ENCODE measurements at places on chromosomes 1 and 21.

DNA sequence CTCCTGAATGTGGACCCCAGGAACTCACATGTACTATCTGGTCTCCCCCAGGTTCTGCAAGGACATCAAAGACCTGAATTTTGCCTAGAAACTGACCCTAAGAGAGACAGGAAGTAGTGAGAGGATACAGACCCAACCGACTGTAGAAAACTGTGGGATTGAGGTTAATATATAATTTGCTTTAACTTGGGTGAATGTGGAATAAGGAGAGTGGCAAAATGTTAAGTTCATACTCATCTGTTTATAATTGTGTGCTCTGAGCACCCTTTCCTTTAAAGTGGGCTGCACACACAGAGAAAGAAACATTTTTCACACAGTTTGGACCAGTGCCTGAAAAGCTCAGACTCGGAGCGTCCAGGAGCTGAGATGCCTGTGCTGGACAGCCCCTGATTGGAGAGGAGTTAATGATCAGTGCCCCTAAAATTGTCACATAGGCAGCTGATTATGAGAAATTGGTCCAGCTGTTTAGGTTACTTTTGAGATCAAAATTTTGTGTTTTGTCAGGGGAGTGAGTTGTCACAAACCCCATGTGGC is 37.2 kb downstream of the ROR1 start:
- no peak for DNase-seq

- no peak for DNase-seq
These were observed 3.0 kb downstream of the VASH2 start for GRCh38 chr1:212953321-212953720.

DNA sequence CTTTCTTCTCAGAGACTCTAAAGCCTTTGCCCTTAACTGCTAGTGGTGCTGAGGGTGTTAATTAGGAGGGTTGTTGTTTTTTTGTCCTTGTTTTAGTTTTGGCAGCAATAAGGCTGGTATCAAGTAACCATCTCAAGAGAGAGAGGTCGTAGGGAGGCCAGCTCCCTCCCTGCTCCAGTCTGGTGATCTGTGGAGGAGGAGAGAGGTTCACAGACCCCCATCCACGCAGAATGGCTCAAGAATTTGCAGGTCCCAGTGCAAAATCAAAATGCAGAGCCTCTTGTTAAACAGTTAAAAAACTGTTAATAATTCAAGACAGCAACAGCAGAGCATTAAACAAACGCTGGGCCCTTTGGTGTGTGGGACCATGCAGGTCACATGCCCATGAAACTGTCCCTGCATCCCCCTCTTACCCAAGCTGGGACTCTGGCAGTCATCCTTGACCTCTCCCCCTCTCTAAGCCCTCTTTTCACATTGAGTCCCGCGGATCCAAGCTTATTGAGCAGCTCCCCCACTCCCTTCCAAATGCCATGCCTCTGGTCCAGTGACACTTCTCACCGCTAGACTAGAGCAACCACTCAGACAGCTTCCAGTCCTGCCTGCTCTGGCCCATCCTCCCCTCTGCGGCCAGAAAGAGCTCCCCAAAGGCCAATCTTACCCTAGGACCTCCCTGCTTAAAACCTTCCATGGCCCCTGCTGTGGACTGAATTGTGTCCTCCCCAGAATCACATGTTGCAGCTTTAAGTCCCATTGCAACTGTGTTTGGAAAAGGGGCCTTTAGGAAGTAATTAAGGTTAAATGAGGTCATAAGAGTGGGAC is 47.7 kb upstream of the RPL11 start:
- DNase-seq, result no peak

- no peak for DNase-seq
These were observed 46.3 kb downstream of the CASQ2 start for GRCh38 chr1:115722221-115722620.

GRCh38 chr1:180199018-180199417 is 31.0 kb upstream of the LHX4 start:
- DNase-seq, result no peak

DNA sequence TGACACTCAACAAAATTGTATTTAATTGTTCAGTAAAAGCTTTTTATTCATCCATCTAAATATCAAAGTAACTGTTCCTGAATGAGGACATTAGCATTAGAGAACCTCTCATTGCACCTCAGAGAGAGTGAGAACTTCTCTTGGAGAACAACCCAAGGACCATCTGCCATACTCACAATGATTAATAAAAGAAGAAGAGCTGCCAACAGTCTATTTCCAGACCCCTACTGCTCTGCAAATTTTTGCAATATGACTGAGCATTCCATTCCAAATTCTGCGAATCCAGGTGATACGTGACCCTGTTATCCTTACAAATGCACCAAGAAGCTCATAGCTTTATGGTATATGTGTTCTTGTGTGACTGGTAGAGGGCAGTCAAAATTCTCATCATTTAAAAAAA is 422.5 kb downstream of the NEGR1 start:
- DNase-seq, result no peak

DNA sequence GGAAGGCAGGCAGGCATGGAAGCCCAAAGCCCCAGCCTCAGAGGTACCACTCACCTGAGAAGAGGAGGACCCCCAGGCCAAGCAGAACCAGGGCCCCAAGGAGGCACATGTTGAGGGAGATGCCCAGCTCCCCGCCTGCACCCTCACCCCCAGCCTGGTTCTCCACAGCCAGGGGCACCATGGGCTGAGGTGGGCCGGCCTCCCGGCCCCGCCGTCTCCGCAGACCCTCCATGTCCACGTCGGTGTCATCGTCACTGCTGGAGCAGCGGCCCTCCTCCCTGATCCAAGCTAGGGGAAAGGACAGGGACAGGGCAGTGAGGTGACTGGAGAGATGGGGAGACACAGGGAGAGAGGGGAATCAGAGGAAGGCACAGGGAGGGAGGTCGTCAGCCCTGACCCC is 7.8 kb downstream of the PBXIP1 start:
- DNase-seq, result no peak

Data from activated CD8-positive, alpha-beta memory T cell treated with anti-CD3 and anti-CD28 coated beads for 4 hours (primary cell).